ENCODE measurements at places on chromosomes 2 and 18.
A peak's percentile ranks its signal among the peaks of the same experiment; 100 is the strongest.

- DNase-seq: no peak
Observed at GRCh38 chr18:13537022-13537780, 189.2 kb downstream of the FAM210A start.

DNA sequence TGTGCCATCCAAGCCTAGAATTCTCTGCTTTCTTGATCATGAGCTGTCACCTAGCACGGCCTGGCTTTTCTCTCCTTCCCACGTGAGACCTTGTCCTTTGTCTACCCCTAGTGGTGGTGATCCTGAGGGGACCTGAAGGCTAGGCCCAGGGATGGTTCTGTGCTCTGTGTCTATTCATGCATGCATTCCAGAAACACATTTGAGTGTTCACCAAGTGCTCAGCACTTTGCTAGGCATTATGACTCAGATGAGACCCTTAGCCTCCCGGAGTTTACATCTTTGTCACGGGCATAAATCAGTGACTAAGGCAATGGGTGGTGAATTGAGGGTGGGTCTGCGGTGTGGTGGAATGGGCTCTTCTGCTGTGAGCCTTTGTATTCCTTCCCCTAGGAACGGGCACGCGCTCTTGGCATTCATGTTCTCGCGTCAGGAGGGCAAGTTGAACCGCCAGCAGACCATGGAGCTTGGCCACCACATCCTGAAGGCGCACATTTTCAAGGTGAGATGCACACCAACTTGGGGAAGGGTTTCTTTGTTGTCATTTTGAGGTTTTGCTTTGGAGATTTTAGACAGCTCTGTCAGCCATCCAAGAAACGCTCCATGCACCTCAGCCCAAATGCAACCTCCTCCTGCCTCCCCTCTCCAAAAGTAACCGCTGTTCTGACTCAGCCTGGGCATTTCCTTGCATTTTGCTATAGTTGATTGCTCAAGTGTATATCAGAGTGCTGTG lies 100.9 kb downstream of the WDSUB1 start:
- DNase-seq: peak; percentile 2

DNA sequence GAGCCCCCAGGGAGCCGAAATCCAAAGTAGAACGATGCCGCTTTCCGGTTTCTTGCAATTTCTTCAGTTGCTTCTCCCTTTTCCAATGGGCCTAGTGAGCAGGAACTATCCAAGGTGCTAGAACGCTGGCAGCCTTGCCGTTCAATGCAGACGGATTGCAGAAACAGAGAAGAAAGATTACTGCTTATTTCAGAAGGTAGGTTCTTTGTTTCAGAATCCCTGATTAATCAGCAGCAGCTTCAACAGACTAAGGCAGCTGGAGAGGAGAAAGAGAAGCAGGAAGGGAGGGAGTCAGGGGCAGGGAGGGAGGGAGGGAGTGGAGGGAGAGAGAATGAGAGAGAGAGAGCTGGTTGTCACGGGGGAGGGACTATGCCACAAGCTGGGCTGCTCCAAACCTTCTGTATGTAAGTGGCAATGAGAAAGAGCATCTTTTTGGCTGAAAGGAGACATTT lies 576 bp downstream of the NYAP2 start:
- DNase-seq: no peak

DNA sequence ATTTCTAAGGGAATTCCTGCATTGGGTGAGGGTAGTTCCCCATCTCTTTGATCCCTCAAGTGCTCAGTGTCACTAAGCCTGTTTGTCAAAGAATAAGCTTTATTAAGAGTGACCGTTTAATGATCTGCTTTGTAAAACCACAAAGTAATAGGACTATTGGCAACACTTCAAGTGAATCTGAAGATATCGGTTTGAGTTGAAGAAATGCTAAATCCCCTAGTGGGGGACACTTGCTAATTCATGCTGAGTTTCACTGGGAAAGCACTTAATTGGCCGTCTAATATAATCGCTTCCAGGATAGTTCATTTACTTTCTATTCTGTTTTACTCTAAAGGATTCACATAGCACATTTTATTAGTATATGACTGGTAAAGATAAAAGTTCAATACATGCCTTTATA lies 54.4 kb downstream of the DTNA start:
- DNase-seq: no peak

DNA sequence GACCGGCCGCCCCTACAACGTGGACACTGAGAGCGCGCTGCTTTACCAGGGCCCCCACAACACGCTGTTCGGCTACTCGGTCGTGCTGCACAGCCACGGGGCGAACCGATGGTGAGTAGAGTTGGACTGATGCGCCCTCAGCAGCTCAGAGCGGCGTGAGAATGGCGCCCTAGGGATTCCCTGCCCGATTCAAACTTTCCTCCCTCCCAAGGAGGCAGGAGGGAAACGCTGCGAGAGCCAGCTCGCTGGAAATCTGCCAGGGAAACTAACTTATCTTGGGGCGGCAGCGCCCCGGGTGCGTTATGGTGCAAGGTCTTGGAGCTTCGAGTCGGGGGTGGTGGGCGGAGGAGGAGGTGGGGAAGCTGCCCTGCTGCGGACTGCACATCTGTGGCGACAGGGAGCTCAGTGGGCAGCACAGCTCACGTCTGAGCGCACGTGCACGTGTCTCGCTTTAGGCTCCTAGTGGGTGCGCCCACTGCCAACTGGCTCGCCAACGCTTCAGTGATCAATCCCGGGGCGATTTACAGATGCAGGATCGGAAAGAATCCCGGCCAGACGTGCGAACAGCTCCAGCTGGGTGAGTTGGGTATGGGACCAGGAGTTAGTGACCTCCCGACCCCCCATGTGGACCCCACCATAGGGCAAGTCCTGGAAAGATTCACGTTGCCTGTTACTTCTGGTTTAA lies 697 bp downstream of the ITGA4 start:
- DNase-seq: peak; percentile 33

GRCh38 chr2:132754392-132754791 lies 84.4 kb upstream of the LYPD1 start:
- DNase-seq: no peak

DNA sequence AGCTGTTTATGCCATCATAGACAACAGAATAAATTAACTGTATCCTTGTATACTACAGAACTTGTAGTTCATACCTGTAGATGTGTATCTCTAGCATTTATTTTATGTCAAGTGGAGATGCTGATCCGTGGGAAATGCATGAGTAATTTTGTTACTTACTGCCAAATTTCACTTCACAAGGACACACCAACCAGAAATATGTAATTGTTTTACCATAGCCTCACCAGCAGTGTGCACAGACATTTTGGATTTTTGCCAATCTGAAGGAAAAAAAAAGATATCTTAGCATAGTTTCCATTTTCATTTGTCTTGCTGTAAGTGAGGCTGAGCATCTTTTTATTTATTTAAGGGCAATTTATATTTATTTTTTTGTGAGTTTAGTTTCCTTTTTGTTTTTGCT lies 265.1 kb upstream of the OSR1 start:
- no peak for DNase-seq

DNA sequence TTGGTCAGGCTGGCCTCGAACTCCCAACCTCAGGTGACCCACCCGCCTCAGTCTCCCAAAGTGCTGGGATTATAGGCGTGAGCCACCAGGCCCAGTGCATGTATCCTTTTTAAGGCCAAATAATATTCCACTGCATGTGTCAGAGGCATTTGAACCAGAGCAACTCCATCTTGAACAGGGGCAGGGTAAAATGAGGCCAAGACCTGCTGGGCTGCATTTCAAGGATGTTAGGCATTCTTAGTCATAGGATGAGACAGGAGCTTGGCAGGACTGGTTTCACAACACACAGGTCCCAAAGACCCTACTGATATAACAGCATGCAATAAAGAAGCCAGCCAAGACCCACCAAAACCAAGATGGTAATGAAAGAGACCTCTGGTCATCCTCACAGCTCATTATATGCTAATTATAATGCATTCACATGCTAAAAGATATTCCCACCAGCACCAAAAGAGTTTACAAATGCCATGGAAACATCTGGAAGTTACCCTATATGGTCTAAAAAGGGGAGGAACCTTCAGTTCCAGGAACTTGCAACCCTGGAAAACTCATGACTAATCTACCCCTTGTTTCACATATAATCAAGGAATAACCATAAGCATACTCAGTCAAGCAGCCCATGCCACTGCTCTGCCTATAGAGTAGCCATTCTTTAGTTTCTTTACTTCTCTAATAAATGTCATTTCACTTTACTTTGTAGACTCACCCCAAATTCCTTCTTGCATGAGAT lies 204.6 kb downstream of the RAB3GAP1 start:
- no peak for DNase-seq

DNA sequence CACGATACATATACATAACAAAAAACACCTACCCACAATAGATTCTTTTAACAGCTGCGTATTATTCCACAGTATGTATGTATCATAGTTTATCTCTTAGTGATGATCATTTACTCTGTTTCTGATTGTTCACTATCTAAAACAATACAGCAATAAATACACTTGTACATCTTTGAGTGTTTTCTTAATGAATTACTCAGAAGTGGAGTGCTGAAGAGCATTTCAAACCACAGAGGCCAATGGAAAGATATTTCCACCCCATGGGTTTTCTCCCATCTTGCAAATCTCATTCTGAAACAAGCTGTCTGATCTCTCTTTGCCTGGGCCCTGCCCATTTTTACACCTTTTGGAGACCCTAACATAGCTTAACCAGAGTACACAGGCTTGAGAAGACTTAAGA lies 113.8 kb upstream of the KLF7 start:
- DNase-seq: no peak

- no peak for DNase-seq
Observed at GRCh38 chr2:28586867-28587266, 91.0 kb downstream of the PLB1 start.

DNA sequence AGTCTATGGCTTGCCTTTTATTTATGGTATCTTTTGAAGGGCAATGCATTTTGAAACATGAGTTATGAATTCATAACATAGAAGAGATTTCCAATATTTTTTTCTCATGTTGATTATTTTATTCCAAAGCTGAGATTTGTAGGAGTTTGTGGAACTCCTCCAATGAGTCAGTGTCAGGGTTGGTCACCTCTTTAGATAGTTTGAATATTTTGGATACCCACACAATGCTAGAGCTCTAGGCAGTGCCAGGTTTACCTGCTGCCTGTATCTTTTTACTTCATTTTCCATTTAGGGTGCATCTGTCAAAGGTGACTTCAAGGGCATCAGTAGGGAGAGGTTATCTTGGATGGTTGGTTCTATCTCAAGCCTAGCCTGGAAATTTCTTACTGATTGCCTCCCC lies 152.7 kb downstream of the CERS6 start:
- DNase-seq: no peak

- no peak for DNase-seq
Observed at GRCh38 chr2:75788902-75789301, 78.2 kb upstream of the GCFC2 start.

GRCh38 chr2:109130723-109130995 lies 1.7 kb downstream of the SH3RF3 start:
- DNase-seq: no peak

DNA sequence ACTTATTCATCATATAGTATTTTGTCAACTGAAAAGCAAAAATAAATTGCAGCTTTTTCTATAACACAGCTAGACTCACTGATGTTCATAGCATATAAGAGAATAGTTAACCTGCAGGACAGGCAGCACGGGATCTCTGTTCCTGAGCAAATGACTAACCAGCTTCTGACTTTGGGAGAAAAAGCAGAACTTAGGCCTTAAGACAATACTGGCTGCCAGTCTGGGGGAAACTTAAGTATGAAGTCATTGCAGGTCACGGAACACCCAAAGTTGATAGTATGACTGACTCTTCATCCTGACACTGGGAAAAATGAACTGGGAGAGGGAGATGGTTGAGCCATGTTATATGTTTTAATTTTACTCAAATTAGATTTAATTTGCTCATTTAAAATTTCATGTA lies 113.0 kb downstream of the DPP4 start:
- DNase-seq: no peak

- no peak for DNase-seq
Observed at GRCh38 chr2:77008853-77009252, 513.3 kb downstream of the LRRTM4 start.

DNA sequence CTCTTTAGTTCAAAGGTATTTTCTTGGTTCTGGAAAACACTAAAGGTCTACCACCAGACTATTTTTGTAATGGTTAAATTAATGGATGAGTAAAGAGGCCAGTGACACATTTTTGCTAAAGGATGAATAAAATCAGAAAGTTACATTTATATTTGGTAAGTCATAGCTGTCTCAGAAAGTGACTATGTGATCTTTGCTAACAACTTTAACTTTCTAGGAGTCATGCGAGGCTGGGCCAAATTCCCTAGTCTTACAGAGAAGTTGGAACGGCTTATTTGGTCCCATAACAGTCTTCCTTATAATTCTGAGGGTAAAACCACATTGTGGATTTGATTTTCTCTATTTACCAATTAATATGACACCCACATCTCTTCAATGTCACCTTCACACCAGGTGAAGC lies 198.1 kb downstream of the PDE1A start:
- no peak for DNase-seq

GRCh38 chr2:6081955-6082624 lies 389.9 kb downstream of the SOX11 start:
- DNase-seq: no peak

DNA sequence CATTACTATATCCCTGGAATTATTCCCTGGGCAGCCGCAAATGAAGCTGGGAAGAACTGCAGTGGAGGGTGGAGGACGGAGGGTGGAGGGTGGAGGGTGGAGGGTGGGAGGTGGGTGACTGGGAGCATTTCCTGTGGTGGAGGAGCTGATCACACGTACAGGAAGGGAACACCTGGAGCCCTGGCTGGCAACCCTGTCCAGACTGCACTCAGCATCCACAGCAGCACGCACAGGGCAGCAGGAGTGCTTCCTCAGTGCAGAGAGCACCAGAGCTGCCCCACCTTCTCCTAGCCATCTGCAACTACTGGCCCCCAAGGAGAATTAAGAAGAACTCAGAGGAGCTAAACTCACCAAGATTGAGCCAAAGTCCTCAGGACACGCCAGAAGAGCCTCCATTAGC lies 249.9 kb downstream of the EIPR1 start:
- DNase-seq: no peak

GRCh38 chr2:26164231-26164630 lies 8.7 kb upstream of the GAREM2 start:
- DNase-seq: no peak

DNA sequence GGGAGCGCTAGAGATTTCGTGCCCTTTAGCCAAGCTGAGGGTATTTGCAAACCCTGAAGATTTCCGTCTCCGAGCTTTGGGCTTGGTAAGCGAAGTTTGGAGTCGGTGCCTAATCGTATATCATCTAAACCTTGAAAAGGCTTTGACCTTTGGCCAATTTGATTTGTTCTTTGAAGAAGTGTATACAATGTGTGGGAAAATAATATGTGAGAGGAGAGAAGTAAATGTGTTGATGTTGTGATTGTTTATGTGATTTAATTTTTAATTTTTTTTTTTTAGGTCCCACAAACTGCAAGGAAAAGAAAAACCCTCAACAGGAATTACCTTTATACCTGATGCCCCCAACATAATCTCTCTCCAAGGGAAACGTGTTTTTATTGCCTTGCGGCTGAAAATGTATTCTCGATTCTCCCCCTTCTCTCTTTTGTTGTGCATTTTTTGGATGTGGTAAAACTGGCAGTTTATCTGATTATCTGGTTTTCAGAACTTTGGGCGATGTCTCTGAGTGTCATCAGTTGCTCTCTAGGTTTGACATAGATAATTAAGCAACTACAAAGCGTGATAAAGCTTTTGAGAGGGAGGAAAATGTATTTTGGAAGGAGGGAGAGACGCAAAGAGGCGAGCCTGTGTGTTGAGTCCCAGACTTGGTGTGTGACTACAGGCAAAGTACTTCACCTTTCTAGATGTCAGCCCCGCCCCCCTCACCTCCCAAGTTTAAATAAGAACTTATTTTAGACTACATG lies 912 bp upstream of the FBXO11 start:
- DNase-seq: no peak

Measured in DMS 273 treated with DMSO at 0.1 percent for 48 hours (cell line).